Skin of body (tissue), 3 donors: ENCODE measurements at places on chromosomes 6 and 20. TPM values are rescaled to one million over a fixed set of nuclear protein-coding genes. Genes with fewer than 3 reads are reported as not detected.
A peak's percentile ranks its signal among the peaks of the same experiment; 100 is the strongest.

- peak; percentile 29 for DNase-seq
Observed at GRCh38 chr6:143601504-143601903, 76.3 kb upstream of the PHACTR2 start.

DNA sequence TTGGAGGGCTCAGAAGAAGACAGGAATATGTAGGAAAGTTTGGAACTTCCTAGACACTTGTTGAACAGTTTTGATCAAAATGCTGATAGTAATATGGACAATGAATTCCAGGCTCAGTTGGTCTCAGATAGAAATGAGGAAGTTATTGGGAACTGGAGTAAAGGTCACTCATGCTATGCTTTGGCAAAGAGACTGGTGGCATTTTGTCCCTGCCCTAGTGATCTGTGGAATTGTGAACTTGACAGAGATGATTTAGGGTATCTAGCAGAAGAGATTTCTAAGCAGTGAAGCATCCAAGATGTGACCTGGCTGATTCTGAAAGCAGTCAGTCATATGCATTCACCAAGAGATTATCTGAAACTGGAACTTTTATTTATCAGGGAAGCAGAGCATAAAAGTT, 45.1 kb downstream of the FRK start:
- no peak for DNase-seq

- no peak for DNase-seq
Observed at GRCh38 chr20:16284385-16285100, 288.7 kb downstream of the KIF16B start.

DNA sequence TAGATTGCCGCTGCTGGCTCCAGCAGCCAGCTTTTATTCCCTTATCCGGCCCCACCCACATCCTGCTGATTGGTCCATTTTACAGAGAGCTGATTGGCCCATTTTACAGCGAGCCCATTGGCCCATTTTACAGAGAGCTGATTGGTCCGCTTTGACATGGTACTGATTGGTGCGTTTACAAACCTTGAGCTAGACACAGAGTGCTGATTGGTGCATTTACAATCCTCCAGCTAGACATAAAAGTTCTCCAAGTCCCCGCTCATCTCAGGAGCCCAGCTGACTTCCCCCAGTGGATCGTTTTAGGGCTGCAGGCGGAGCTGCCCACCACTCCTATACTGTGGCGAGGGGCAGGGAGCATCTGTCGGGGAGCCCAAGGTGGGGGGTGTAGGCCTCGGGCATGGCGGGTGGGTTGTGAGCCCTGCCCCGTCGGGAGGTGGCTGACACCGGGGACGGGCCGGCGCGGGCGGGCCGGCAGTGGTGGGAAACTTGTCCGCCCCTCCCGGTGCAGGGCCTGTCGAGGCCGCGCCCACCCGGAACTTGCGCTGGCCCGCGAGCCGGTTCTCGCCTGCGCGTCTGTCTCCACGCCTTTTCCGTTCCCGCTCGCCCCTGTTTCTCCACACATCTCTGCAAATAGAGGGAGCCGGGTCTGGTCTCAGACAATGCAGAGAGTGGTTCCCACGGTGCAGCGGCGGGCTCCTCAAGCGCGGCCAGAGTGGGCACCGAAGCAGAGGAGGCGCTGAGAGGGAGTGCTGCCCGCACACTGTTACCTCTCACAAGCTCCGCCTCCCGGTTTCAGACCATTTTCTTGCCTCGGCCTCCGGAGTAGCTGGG, 86.1 kb upstream of the STMND1 start:
- DNase-seq: no peak

DNA sequence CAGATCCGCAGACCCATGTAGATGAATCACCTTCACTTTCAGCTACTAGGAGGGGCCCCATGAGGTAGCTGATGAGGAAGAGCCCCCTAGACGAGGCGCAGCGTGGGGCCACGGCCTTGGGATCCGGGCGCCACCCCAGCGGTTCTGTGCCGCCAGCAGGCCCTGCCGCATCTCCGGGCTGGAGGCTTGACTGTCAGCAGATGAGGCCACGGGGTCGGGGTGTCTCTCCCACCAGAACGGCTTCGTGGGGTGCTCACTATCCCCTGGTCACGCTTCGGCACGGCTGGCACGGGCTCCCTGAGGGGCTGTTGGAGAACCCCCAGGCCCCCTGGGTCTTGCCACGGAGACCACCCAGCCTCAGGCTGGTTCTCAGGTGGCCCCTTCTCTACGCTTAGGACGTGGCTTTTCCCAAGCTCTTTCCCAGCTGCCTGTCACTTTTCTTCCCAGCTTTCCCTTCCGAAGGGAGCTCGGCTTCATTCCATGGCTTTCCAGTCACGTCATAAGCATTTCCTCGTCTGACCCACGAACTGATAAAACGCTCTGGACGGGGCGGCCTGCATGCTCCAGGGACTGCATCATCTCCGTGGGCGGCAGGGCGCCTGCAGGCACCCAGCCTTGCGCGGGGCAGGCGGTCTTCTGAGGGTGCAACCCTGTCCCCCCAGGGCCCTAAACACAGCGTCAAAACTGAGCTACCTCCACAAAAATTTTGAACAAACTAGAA, 85.9 kb downstream of the THBS2 start:
- no peak for DNase-seq

GRCh38 chr6:4941782-4942672, 61.8 kb downstream of the RPP40 start:
- peak; percentile 40 for DNase-seq

- DNase-seq: no peak
Observed at GRCh38 chr20:49385465-49385864, 97.0 kb downstream of the KCNB1 start.

DNA sequence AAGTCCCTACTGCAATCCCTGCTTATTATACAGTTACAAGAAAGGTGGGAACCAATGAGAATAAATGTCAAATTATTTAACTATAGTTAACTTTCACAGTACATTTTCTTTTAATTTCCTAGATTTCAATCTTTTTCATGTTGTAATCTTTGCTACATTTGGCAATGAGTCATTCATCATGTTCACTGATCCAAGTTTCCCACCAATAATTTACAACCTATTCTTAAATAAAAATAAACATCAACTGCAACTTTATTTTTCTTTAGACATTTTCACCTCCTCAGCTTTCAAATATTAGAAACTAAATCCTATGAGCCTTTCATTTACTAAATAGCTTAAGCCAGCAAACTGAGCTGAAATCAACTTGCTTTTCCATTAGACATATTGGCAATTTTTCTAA, 541.3 kb upstream of the BTBD3 start:
- no peak for DNase-seq

- peak; percentile 68 for DNase-seq
Observed at GRCh38 chr20:33674294-33675135, at the start of gene NECAB3. Gene NECAB3 (minus strand): TSS chr20:33674428. CDS start chr20:33674352, 76 bp downstream.

DNA sequence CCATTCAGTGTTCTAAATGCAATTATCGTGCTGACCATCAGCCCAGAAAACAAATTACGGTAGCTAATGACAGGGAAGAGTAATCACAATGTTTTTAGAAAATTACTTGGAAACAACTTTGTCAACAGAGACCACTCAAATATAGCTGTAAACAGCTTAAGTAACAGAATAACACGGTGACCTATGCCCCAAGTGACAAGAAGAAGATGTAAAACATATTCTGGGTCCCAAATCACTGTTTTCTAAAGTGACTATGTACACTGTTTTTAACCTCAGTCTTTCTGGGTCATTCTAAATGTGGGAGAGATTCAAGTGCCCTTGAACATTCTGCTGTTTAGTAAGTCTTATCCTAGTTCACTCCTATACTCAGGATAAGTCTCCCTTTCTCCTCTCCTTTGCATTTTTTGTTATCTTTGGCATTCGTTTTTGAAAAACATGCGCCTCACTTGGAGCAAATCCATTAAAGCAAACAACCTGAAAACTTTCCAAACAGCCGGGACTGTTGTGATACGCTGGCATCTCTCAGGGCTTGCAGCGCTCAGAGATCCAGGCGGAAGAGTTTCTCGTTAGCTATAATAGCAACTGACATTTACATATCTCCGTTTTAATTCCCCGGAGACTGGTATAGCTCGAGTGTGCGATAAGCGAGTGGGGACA, 114.5 kb upstream of the SOX4 start:
- DNase-seq: no peak

- DNase-seq: no peak
Observed at GRCh38 chr6:82875573-82876185, 190.0 kb downstream of the UBE3D start.

DNA sequence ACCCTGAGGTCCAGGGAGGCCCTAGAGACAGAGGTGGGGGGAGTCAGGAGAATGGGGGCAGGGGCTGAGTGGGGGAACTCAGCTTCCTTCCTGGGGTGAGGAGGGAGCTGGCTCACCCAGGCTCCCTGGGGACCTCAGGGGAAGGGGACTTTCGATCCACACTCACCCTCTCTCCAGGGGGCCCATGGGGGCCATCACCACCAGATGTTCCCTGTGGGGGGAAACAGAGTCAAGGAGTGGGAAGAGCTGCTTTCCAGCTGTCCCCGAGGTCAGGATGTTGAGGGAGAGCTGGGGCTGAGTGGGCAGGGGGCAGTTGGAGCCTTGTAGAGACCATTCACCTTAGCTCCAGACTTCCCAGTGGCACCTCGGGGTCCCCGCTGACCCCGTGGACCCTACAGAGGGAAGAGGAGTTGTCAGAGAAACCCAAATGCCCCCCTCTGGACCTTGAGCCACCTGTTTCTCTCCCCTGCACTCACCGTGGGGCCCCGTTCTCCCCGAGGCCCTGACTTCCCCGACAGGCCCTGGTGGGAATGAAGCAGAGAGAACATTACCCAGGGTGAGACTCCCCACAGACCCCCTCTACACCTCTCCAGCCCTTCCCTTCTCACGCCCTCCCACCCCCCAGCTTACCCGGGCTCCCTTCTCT, 18.6 kb downstream of the COL11A2 start:
- DNase-seq: no peak

DNA sequence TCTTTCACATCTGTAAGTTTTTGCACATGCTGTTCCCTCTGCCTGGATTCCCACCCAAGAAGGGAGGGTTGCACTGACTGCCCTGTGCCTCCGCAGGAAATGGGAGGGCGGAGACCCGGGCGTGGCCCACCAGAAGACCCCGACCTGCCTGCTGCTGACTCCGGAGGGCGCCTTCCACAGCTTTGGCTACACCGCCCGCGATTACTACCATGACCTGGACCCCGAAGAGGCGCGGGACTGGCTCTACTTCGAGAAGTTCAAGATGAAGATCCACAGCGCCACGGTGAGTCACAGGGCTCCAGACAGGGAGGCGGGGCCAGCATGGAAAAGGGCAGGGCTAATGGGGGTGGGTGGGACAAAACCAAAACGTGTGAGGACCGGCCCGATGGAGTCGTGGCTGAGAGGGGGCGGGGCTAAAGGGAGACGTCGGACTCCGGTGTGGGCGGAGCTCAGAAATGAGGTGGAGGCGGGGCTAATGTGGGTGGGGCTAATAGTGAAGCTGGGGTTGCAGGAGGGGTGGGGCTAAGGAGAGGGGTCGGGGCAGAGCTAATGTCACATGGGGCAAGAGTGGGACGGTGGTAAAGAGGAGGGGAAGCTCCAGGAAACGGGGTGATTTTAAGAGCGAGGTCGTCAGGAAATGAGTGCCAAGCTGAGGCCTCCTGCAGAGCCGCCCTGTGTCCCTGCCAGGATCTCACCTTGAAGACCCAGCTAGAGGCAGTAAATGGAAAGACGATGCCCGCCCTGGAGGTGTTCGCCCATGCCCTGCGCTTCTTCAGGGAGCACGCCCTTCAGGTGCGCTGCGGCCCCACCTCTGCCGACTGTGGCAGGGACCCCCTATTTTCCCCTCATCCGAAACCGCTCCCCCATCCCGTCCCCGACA, 12.6 kb downstream of the HSPA12B start:
- DNase-seq: no peak

The MLIP gene
- total RNA-seq: 11.5 TPM

The RIPOR3 gene
- 16.1 TPM for total RNA-seq

The PLCB4 gene
- total RNA-seq: 6.8 TPM
